Activated effector memory CD4-positive, alpha-beta T cell treated with Interleukin-2 at 50 U/mL for 16 hours (primary cell): ENCODE measurements at places on chromosomes 5 and 9.

GRCh38 chr5:16707168-16707868 lies 90.5 kb upstream of the RETREG1 start:
- no peak for DNase-seq

GRCh38 chr9:89601856-89602562 lies 2.8 kb upstream of the GADD45G start:
- DNase-seq = no peak

GRCh38 chr9:70868661-70869652 lies 252.5 kb downstream of the TRPM3 start:
- no peak for DNase-seq

DNA sequence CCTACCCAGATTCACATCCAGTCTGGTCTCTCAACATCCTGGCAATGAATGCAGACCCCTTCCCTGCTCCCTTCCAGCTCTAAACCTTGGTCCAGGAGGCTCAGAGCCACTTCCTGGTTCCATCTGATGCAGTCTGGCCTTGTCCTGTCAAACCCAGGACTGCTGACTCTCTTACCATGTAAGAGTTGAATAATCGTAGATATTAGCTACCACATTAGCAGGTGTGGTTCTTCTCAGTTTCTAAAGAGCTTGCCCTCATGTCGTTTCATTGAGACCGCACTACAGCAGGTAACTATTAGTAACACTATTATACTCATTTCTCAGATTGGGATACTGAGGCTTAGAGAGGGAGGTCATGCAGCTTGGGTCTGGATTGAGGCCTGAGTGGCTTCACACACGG lies 133.3 kb downstream of the BOD1 start:
- DNase-seq = no peak

GRCh38 chr5:2740876-2741555 lies 10.5 kb downstream of the IRX2 start:
- no peak for DNase-seq

DNA sequence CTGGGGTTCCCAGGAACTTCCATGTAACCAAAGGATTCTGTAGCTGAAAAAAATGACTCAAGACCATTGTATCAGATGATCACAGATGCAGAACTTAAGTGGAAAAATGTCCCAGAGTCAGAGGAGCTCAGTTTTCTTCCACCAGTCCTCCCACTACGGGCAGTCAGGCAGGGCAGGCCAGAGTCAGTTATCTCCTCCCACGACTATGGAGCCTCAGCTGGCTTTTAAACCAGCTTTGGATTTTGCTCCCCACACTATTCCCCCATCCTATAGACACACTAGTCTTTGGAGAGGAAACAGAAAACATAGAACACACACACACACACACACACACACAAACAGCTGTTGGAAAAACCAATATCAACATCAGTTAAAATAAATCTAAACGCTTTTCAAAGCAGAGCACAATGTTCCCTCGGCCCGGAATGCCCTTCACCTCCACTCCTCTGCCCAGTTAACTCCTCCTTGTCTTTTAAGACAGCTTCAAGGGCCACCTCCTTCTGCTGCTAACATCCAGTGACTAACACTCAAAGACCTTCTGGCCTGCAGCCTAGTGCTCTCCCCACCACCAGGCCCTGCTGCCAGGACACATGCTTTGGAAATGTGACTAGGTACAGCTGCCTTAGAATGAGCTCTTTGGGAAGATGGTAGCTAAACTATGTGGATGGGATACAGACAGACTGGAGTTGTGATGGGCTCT lies 56.8 kb downstream of the NIPAL4 start:
- no peak for DNase-seq

- DNase-seq = no peak
Observed at GRCh38 chr9:134411440-134412297, 85.4 kb downstream of the RXRA start.

DNA sequence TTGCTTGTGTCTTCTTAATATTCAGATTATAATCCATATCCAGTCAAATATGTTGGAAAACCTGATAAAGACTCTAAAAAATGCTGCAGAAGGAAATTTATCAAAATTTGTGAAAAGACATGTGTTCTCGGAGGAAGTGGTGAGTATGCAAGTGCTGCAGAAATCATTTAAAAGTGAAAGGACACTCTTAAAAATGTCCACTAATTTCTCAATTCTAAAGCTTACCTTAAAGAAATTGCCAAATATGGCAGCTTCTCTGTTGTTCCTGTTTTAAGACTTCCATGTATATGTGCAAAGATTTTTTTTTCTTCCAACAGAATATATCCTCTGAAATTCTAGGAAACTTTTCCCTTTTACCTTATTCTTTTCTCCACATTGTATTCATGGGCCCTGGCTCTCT lies 32.4 kb downstream of the PTCD2 start:
- no peak for DNase-seq

DNA sequence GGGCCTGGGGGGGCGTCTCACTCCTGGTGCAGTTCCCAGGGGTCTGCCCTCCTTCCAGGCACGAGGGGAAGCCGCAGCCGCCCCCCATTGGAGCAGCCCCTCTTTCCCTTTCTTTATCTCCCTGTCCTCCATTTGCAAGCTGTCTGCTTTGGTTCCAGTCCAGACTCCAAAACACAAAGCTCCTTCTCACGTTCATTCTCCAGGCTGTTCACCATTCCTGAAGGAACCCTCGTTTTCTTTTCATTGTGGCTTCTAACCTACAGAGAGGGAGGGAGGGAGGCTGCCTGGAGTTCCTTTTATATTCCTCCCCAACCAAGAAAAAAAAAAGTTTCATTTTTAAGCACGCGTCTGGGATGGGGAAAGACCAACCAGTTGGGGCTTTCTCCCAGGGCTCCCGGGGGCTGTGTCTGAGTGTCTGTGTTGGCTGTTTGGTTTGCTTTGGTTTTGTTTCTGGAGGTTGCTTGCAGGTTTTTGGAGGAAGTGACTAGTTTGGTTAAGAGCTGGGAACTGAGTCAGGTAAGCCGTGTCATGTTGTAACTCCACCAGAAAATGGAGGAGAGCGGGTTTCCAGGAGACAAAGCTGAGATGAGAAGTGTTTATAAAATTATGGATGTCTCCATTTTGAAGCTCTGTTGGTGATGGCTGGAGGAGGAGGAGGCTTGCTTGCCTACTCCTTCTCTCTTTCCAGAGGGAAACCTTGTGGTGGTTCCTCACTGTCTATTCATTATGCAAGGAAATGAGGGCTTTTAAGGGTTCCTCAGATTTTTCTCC lies 1.6 kb downstream of the ZNF462 start:
- DNase-seq = no peak

GRCh38 chr5:758698-759053 lies 25.9 kb downstream of the ZDHHC11B start:
- no peak for DNase-seq
